A673 (cell line): ENCODE measurements at places on chromosomes 6 and 20. TPM values are rescaled to one million over a fixed set of nuclear protein-coding genes. Genes with fewer than 3 reads are reported as not detected.

DNA sequence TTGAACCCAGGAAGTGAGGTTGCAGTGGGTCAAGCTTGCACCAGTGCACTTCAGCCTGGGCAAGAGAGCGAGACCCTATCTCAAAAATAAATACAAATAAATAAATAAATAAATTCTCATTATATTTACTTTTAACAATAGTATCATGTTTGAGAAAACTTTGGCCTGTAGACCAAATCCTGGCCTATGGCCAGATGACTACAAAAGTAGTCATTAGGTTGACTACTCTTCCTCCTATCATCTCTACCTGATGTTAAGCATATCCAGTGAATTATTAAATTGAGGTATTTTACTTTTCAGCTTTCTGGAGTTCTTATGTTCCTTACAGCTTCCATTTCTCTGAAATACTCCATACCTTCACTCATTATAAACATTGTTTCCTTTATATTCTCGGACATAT lies 280.6 kb downstream of the LAMA2 start:
- no peak for DNase-seq

GRCh38 chr6:140319209-140319608 lies 944.8 kb upstream of the CITED2 start:
- peak; percentile 17 for DNase-seq

DNA sequence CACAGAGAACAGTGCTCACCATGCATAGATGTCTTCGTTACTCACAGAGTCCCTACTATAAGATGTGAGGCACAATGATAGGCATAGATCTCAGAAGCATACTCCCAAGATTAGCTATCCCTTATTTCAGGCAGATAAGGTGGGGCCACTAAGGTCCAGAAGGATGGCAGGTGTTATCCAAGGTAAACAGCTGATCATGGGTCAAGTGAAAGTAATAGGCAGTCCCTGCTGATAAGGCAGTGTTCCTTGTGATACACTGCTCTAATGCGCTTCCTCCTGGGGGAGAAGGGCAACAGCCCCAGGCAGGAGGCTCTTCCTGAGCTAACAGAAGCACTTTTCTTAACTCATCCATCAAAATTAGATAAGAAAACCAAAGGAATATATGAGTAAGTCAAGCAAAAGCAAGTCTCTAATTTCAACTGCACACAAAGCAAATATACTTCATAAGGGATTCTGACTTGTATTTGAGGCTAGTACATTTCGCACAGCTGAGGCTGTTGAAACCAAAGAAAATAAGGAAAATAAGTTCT lies 42.2 kb downstream of the METTL24 start:
- DNase-seq: no peak

GRCh38 chr6:105537981-105538578 lies 135.2 kb upstream of the PREP start:
- DNase-seq: no peak

DNA sequence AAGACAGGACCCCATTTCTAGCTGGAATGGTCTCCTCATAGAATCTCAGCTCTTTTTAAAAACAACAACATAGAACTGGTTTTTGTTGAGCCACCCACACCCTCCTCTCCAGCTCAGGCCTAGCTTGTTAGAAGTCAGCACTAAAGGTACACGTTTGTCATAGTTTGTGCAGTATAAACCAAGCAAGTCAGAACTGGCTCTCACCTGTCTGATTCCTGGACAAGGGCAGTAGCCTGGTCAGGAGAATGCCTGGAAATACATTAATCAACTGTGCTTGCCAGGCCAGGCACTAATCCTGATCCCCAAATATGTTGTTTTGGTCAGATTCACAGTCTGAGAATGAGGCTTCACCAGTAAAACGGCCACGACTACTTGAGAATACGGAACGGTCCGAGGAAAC lies 296.7 kb downstream of the ZFAND3 start:
- DNase-seq: no peak

- DNase-seq: no peak
Measured at GRCh38 chr6:151629791-151630190, 136.0 kb downstream of the CCDC170 start.

DNA sequence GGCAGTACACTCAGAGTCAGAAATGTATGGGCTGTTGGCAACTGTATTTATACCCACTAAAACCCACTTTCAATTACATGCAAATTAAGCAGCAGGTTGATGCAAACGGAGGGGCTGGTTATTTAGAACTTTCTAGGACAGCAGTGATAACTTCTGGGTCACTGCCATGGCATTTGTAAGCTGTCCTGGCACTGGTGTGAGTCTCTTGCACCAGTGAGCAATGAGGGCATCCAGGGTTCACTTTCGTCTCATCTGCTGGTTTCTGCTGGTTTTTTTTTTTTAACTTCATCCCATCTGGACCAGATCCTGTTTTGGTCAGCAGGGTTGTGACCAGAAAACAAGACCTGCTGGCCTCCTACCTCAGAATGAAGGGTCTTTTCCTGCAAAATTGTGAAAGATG lies 49.2 kb downstream of the CDH26 start:
- DNase-seq: no peak

DNA sequence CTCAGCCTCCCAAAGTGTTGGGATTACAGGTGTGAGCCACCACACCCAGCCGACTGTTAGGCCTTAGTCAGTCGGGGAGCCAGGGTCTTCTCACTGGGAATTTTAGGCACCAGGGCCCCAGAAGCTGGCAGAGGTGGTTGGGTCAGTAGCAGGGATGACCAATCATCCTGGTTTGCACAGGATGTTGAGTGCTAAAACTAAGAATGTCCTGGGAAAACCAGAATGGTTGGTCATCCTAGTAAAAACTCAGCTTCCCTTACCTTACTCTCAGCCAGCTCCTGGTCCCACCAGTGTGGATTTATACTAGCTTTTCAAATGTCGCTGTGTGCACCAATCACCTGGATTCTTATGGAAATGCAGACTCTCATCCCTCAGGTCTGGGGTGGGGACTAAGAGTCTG lies 31.8 kb downstream of the KCNG1 start:
- DNase-seq: no peak

Gene STMND1
- not detected in 2 replicates for total RNA-seq

Gene CFAP206
- total RNA-seq: 0.61 TPM in 1 of 2 replicates, not detected in the other

Gene PSORS1C1
- 0.74 TPM in 1 of 2 replicates, not detected in the other for total RNA-seq

Gene TNFRSF21
- total RNA-seq: 31.3 and 36.0 TPM in 2 replicates

Gene APCDD1L
- total RNA-seq: not detected in 2 replicates

Gene TRPC4AP
- 34.6 and 39.5 TPM in 2 replicates for total RNA-seq

Gene SYCP2L
- 7.5 and 9.7 TPM in 2 replicates for total RNA-seq
